Mesenchymal stem cell (in vitro differentiated cells and primary cell): ENCODE measurements at places on chromosomes 6 and 20.

DNA sequence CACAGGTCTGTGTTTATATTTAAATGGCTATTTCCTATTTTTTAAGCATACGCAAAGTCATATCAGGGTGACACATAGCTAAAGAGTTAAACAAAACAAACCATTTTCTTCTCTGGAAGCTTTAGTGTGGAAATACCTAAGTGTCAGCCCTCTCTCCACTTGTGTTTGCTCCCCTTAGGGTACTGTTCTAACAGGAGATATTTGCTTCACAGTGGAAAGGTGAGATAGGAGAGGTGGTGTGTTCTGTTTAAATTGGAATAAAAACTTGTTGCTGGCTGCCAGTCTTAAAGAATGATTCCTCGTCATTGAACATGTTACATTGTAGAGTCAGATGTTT is 18.9 kb downstream of the PHACTR2 start:
- peak; percentile 63 for DNase-seq

DNA sequence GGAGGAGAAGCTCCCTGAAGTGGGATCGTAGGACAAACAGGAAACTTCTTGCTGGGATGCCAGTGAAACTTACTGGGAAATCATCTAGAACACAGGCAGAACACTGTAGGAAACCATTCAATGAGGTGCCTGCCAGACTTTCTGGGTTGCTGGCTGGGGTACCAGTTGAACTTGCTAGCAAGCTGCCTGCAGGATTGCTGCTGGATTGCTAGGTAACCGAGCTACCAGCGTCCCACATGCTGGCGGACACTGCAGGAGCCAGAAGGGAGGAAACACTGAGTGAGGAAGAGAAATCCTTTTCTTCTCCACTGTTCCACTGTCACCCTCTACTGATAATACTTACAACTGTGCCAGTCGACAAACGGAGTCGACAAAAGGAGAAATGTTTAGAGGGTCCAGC is 91.3 kb upstream of the SLC35B3 start:
- no peak for DNase-seq

GRCh38 chr6:38453861-38454260 is 185.9 kb downstream of the BTBD9 start:
- no peak for DNase-seq

- DNase-seq, result no peak
These were observed 65.3 kb upstream of the SMIM8 start for GRCh38 chr6:87257046-87257445.

DNA sequence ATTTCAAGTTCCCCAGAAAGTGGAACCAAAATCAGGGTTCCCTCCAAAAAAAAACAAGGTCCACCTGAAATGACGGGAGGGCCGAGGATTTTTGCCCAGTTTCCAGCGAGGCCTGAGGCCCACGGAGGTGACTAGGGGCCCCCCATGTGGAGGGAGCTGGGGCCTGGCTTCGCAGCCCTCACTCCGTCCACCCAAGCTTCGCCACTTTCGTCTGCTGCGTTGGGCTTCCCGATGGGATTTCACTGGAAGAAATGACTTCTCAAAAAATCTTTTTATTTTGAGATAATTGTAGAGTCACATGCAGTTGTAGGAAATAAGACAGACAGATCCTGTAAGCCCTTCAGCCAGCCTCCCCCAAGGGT is 208.3 kb downstream of the TAF4 start:
- DNase-seq, result no peak

GRCh38 chr6:56954403-56955170 is at the start of gene BEND6:
BEND6 (plus strand) TSS chr6:56955107; CDS start chr6:56981811, 26,704 bp downstream.
- DNase-seq, result peak; percentile 86

GRCh38 chr6:10421158-10421920 is 6.5 kb upstream of the TFAP2A start:
- no peak for DNase-seq

GRCh38 chr20:757506-757905 is 10.8 kb downstream of the SLC52A3 start:
- no peak for DNase-seq

DNA sequence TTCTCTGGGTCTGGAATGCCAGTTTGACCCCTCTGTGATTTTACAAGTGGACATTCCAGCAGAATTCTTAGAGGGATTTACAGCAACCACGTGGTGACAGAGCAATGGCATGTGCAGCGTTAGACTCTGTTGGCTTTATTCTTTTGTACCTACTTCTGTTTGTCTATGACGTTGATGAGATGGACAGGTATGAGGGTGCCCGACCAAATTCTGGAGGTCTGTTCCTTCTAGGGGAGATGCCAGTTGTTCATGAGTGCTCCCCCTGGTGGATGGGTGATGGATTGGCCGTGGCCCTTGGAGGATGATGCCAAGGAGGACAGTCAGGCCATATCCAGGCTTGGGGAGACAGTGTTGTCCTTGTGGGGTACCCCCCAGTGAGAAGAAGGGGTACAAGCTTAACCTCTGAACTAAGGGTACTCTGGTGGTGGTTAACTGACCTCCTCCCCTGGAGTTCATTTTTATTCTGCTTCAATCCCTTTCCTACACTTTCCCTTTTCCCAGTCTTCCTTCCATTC is 198.6 kb downstream of the DTNBP1 start:
- DNase-seq, result peak; percentile 23

- DNase-seq, result peak; percentile 58
These were observed 3.5 kb upstream of the ACAT2 start for GRCh38 chr6:159758031-159759001.

DNA sequence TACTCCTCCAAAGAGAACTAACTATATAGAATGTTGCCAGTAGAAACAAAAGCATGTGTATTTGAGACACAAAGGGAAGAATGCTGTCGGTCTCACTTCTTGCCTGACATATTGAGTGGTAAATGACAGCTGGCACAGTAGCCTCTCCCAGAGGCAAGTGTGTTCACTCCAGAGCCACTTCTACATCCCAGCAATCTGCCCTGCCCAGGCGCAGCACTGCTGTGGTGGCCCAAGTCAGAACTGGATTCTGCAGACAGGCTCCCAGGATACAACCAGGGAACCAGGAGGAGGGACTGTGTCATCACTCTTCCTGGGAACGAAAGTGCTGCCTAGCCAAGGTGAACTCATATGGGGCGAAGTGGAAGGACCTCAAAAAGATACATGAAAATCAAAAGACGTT is 103.2 kb upstream of the ARMC2 start:
- DNase-seq, result no peak

DNA sequence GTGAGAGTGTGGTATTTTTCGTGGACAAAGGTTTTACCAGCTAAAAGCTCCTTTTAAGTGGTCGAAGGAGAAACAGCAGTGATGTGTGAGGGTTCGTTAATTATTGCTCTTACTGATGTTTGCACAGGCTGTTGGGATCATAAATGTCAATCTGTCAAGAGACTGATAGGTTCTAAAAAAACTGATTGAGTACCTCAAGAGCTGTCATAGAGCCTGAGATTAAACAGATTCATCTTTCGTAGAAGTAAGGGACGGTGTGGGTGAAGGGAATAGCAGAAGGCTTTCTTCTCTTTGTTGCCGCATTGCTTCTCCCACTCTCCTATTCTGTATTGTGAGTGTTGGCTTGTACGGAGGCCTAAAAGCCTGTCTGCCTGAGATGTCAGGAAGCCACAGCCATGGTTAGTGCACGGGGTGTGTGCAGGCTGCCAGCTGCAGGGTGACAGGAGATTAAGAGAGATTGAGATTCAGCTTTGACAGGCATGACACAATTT is 291.0 kb downstream of the ZFAND3 start:
- DNase-seq, result no peak

- no peak for DNase-seq
These were observed 95.1 kb downstream of the MMS22L start for GRCh38 chr6:97187951-97188350.

GRCh38 chr20:58670659-58671058 is 19.6 kb downstream of the STX16 start:
- no peak for DNase-seq

DNA sequence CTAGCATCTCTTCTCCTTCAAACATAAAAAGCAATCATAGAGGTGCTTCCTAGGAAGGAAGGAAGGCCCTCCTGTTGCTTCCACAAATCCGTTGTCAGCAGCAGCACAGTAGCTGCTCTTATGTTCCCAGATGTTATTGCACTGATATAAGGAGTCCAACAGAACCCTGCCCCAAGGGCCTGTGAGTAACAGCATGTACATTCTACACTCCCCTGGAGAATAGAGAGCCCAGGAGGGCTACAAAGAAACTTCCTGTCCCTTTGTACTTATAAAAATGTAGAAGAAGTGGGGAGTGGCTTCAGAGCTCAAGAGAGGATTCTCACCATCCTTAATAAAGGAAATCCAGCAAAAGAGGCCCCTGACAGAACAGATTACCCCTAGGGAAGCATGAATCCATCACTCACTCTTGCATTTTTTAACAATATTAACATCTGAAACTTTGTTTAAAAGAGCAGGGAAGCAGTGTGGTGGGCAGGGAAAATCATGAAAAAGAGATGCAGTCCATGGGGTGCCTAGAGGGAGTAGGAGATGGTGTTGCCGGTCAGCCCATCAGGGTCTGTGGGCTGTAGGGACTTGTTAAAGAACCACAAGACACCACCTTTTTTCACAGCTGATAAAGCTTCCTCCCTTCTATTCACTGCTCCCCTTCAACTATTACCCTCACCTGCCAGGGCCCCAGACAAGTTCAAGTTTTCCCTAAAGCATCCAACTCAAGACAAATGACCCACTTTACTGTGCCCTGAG is 104.5 kb upstream of the ADGRF1 start:
- peak; percentile 37 for DNase-seq

GRCh38 chr6:10401004-10401536 is 13.8 kb downstream of the TFAP2A start:
- DNase-seq, result no peak
